Frontal cortex (tissue), 4 donors: ENCODE measurements at places on chromosomes 16 and 17.

DNA sequence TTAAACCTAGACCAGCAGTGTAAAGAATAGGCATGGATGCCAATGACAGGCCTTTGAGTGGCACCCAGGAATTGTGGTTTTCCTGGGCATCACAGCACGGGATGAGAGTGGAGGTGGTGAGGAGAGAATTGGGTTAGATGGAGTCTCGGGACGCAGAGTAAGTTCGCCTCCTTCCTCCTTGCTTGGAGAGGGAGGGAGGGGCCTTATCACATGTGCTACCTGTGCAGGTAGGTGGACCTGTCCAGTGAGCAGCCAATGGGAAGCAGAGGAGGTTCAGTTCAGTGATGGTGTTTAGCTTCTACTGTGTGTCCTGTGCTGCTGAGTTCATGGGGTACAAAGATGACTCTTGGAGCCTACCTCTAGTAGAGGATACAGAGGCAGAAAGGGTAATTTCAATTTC lies 14.9 kb downstream of the YPEL2 start:
- no peak for DNase-seq

DNA sequence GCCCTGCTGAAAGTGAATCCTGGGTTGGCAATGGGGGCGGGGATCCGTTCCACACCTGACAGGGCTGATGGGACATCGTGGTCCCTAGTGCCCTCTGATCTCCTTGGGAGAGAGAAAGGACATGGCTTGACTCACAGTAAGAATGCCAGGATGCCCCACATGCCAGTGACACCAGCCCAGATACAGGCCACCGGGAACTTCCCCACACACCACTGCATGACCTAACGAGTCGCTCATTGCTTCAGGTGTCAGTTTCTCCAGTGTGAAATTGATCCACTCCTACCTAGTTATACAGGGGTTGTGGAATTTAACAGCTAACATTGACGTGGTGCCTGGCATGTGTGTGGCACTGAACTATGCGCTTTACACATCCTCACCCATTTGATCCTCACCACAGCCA lies 7.5 kb downstream of the CD300LG start:
- DNase-seq: no peak

- no peak for DNase-seq
These were observed 21.7 kb downstream of the FAM117A start for GRCh38 chr17:49742166-49742638.

GRCh38 chr16:79898703-79899102 lies 298.2 kb upstream of the MAF start:
- DNase-seq: no peak

GRCh38 chr17:33504571-33504970 lies 211.5 kb upstream of the ASIC2 start:
- no peak for DNase-seq

DNA sequence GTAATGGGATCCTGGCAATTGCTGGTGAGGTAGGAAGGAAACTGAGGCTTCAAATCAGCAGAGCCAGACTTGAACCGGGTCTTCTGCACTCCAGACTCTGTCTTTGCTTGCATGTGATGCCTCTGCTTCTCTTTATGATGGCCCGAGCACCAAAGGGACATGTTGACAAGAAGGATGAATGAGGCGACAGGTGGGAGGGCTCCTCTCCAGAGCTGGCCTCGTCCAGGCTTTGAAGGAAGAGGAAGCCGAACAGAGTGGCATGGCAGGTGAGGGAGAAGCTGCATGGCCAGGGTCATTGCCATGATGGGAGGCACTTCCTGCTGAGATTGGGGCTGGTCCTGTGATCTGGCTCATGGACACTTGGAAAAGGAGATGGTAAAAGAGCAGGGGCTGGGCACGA lies 40.8 kb downstream of the AKAP1 start:
- no peak for DNase-seq

GRCh38 chr17:80092959-80093358 lies 8.4 kb upstream of the GAA start:
- DNase-seq: no peak

DNA sequence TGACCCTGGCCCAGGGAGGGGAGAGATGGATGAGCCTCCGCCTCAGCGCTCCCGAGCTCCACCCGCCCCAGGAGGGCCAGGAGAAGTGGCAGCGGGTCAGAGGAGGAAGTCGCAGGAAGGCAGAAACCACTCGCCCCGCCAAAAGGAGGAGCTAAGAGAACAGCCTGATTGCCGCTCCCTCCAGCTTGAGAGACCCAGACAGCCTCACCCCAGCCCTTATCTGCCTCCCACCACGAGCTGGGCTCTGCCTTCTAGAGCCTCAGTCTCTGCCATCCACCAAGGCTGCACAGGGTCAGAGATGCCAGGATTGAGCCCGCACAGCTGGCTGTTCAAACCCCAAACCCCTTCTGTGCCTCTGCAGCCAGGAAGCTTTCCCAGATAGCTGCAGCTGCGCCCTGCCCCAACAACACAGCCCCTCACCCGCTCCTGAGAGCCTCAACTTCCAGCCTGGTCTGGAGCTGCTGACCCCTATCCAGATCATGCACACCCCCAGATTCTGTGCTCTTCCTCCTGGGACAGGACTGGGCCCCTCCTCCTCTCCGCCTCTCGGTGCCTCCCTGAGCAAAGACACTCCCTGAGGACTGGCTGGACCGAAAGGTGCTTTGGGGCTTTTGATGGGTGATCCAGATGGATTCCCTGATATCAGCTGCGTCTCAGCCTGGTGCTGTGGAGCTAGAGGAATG lies 1.0 kb upstream of the ATP2A3 start:
- DNase-seq: no peak

DNA sequence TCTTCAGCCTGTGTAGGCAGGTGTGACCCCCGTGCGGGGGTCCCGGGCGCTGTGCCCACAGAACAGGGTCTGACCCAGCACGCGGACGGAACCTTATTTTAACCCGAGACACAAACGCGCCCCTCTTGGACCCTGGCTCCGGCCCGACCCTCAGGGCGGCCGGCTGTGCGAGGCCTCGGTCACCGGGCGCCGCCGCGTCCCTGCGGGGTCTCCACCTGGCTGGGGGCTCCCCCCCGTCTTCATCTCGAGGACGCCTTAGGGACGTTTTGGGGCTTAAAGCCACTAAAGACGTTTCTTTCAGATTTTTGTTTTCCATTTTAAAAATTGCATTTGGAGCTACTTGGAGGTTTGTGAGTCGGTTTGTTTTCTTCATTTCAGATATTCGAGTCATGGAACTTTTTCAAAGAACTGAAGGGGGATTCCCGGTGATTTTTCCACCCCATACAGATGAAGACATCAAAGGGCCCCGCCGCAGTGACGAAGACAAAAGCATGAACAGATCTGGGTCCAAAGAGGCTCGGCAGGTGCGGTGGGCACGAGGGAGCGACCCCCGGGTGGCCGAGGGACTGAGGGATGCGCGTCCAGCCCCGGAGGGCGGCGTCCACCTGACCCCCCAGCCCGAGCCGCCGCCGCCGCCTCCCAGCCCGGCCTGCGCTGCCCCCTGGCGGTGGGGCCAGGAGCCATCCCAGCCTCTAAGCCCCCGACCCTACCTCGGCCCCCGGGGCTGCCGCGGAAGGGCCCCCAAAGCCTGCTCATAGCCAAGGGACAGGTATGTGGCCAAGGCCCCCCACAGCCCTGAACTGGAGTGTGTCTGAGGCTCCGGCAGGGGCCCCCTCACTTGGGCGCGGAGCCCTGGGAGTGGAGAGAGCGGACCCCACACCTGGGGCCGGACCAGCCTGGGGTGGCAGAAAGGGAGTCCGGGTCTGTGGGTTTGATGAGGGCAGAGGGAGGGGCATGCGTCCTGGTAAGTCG lies 3.8 kb upstream of the CD7 start:
- peak; percentile 71 for DNase-seq

DNA sequence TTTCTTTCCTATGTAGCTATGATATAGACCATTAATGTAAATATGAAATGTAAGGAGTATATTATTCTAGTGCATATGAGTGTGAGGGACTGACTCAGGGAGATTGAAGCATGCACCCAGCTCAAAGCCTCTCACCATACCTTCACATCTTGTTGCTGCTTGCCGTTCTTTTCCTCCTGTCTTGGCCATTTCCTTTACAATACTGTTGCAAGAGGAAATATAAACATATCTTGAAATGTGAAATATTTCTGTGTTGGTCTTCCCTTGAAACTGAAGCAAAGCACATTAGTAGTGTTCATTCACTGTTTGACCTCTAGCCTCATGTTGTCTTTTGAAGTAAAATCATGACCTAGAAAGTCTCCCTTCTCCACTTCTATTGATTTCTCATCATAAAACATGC lies 46.6 kb downstream of the PHKB start:
- no peak for DNase-seq

DNA sequence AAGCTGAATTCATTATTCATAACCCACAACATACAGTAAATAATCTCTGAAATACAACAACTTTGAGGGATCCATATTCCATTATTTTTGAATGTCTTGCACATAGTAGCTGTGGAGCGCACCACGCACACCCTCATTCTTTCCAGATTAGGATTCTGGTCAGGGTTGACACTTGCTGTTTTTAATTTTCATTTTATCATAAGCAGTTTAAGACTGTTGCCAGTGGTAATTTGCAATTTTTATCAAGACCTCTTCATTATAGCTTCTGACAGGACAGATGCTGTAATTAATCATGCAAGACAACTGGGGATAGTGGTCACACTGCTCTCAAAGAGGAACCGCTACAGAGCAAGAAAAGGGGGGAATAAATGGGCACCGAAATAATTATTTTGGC lies 109.7 kb downstream of the TOX3 start:
- no peak for DNase-seq

GRCh38 chr17:77089124-77089490 lies 51.7 kb upstream of the SEC14L1 start:
- DNase-seq: no peak

GRCh38 chr16:20791923-20792612 lies 14.2 kb downstream of the ERI2 start:
- no peak for DNase-seq

- DNase-seq: no peak
These were observed 151.8 kb downstream of the ABCA8 start for GRCh38 chr17:68803164-68803929.

GRCh38 chr16:80403894-80404293 lies 136.9 kb upstream of the DYNLRB2 start:
- DNase-seq: no peak

DNA sequence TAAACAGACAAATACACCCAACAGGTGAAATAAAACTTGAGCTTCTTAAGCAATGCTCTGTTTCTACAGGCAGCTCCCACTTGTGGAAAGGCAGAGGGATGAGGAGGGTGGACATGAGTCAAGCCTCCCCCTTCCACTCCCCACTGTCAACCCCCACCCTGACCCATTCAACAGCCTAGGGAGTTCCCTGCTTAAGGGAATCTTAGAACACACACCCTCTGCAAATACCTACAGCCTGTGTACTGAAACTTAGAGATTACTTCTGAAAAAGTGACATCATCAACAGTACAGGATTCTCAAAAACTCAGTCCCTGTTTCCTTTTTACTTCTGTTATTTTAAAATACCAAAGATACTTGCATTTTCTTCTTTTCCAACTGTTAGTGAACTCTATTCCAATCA lies 345.4 kb downstream of the SOX9 start:
- no peak for DNase-seq

- DNase-seq: no peak
These were observed 226.7 kb upstream of the HSBP1 start for GRCh38 chr16:83581082-83581481.

GRCh38 chr16:80693553-80693952 lies 110.8 kb downstream of the CDYL2 start:
- DNase-seq: no peak

DNA sequence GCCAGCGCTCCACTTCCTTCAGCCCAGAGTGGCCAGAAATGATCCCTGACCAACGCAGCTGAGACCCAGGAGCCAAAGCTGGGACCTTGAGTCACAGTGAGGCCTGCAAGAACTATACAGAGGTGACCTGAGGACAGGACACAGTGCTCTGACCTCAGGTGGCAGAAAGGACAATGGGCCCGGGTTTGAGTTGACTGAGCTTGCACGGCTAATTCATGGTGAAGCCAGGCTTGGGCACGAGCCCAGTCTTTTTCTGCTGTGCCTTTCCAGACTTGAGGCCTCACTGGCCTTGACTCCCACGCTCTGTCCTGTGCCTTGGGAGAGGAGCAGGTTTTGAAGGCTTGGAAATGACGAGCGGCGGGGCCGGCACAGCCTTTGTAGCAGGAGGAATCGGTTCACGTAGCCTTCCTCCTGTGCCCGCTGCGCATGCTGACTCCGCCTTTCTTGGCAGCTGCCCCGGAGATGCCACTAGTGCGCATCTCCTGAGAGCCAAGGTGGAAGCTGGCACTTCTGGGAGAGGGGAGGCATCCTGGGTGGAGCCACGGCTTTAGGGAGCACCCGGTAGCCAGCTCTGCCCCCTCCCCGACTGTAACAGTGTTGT lies 34.9 kb downstream of the NDEL1 start:
- DNase-seq: peak; percentile 55

DNA sequence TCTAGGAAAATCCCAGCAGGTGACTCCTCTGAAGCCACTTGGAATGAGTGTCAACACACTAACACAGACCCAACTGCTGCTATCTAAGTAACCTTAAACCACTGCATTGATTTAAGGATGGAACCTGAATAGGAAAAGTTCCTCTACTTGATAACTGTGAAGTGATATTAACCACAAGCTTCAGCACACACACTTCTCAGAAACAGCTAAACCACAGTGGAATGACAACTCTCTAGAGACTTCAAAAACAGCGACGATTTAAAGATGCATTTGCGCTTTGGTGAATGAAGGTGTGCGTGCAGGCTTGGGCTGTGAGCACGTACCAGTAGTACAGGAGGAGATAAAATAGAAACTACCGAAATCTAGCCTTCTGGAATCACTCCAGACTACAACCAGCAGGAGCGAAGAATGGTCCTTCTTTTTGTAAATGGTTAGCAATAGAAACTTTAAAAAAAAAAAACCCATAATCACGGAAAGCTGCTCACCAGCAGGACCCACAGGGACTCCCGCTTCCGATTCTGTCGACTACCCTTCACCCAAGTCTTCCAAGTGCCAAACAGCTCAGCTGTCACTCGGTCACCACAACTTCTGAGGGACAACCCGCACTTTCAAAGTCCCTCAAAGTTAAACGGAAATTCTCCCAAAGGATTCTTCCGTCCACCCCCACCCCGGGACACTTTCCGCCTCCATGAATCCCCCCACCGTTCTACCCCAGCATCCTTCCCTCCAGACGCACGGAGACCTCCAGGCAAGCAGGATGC lies 137.7 kb upstream of the CORO6 start:
- peak; percentile 32 for DNase-seq

DNA sequence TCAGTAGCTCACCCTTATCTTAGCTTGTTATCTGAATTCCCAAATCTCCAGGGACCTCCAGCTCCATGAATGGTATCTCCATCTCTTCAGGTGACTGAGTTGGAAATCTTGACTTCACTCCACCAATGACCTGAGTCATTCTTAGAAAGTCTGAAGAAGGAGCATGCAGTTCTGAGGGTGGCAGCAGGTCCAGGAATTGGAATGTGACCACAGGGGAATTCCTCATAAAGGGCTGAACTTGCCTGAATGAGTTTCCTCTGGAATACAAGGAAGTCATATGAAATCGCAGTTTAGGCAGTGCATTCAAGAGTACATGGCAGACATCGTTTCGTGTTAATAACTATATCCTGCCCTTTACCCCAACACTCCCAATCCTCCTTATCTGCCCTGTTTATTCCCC lies 12.5 kb upstream of the PYY start:
- DNase-seq: no peak
